Parietal lobe (tissue), 2 donors: ENCODE measurements at places on chromosomes 7 and 10. TPM values are rescaled to one million over a fixed set of nuclear protein-coding genes. Genes with fewer than 3 reads are reported as not detected.

HOXA3 gene
- total RNA-seq = not detected

NFE2L3 gene
- 13.5 TPM for total RNA-seq

SLC16A9 gene
- total RNA-seq = 9.4 TPM

MRPS24 gene
- total RNA-seq = 18.8 TPM

TUBB8 gene
- not detected for total RNA-seq

PARD3 gene
- 27.5 TPM for total RNA-seq

GHRHR gene
- not detected for total RNA-seq

SEMA3A gene
- 41.3 TPM for total RNA-seq

SUGCT gene
- 1.9 TPM for total RNA-seq

STEAP1B gene
- 1.9 TPM for total RNA-seq

TWIST1 gene
- total RNA-seq = not detected

CH25H gene
- total RNA-seq = 0.63 TPM

FGFBP3 gene
- total RNA-seq = 28.5 TPM

XRCC2 gene
- 6.9 TPM for total RNA-seq

HEPACAM2 gene
- not detected for total RNA-seq

DLG5 gene
- 61.7 TPM for total RNA-seq

STOX1 gene
- total RNA-seq = 9.7 TPM

CNPY1 gene
- not detected for total RNA-seq

GPR85 gene
- total RNA-seq = 156 TPM

ING3 gene
- 29.4 TPM for total RNA-seq
